T-cell (primary cell): ENCODE measurements at places on chromosomes 3 and 15.

- DNase-seq, result no peak
Measured at GRCh38 chr3:119356646-119357045, 62.5 kb downstream of the ARHGAP31 start.

- no peak for DNase-seq
Measured at GRCh38 chr3:134846911-134847317, 51.9 kb downstream of the EPHB1 start.

- DNase-seq, result no peak
Measured at GRCh38 chr3:184450547-184450946, 70.7 kb downstream of the CHRD start.

DNA sequence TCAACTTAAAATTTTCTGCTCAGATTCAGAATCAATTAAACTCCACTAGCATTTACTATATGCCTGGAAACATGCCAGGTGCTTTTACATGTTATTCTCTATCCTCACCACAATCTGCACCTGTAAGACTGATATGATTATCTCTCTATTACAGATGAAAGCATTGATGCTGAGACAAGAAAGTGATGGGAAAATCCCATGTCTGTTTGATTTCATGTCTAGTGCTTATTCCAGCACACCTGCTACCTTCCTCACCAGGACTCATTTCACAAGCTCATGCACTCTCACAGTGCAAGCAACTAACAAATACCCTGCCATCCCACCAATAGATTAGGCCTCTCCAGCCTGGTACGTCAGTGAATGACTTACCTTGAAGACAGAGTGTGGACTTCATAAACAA is 25.0 kb upstream of the BCL6 start:
- peak; percentile 15 for DNase-seq

GRCh38 chr15:40702077-40702476 is 7.1 kb downstream of the RAD51 start:
- no peak for DNase-seq

- no peak for DNase-seq
Measured at GRCh38 chr15:29225534-29226234, 43.9 kb downstream of the NSMCE3 start.

DNA sequence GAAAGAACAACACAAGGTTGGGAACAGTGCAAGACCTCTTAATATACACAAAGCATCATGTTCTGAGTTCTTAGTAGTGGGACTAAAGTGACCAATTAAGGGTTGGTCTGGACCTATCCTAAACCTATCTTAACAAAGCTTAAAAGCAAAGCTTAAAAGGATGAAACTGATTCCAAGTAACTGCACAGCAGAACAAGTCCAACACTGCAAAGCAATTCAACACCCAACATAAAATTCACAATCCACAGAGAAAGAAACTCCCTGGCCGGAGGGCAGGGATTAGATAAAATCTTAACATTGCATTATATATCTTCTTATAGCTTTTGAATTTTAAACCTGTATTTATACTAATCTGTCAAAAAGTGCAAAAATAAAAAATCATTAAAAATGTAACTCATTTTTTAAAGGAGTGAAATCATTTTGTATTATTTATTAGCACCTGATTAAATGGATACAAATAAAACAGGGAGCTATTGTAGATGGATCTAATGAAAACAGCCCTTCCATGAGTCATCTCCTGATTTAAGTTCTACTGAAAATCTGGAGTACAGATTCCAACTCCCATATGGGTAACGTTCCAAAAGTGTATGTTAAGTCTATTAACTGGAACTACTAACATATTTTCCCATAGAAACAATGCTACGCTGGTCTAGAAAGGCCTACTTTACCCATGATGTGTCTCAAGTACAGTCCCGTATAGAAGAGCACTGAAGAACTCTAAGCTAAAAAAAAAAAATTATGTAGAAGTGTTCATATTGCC is 34.9 kb downstream of the PIK3R4 start:
- no peak for DNase-seq
